Activated naive CD8-positive, alpha-beta T cell treated with anti-CD3 and anti-CD28 coated beads, Interleukin-2, amount 50 U/mL, for 24 hours (primary cell): ENCODE measurements at places on chromosomes 16 and 17.

DNA sequence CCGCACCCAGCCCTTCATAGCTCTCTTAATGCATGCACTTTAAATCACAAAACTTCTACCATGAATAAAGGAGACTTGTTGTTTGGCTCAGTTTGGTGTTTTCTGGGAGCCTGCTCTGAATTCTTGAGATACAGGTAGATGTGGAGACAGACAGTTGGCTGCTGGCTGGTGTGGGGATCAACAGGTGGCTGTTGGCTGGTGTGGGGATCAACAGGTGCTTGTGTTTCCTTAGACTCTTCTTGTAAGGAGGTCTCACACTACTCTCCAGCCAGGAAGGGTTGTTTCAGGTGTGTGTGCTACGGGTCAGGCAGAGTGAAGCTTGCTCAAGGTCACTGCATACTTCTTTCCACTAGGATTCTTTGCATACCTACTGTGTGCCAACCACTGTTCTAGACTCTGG lies 265.9 kb downstream of the HS3ST4 start:
- no peak for DNase-seq

DNA sequence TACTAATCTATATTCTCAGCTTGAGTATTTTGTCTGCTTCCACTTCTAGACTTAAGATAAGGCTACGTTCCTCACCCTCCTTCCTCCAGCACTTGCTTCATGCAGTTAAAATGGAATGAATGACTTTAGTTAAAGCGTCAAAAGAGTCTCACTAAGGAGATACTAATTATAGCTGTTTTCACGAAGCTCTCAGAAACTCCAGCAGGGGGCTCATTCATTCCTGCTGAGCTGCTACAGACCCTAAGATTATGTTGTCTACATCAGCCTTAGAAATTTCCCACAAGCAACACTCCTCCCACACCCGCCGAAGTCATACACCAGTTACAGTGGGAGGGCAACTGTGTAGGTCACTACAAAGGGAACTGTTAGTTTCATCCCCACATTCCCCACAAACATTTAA lies 57.0 kb upstream of the KIFC3 start:
- peak; percentile 5 for DNase-seq

- peak; percentile 75 for DNase-seq
These were observed 587 bp downstream of the PLD6 start for GRCh38 chr17:17205368-17206123.

DNA sequence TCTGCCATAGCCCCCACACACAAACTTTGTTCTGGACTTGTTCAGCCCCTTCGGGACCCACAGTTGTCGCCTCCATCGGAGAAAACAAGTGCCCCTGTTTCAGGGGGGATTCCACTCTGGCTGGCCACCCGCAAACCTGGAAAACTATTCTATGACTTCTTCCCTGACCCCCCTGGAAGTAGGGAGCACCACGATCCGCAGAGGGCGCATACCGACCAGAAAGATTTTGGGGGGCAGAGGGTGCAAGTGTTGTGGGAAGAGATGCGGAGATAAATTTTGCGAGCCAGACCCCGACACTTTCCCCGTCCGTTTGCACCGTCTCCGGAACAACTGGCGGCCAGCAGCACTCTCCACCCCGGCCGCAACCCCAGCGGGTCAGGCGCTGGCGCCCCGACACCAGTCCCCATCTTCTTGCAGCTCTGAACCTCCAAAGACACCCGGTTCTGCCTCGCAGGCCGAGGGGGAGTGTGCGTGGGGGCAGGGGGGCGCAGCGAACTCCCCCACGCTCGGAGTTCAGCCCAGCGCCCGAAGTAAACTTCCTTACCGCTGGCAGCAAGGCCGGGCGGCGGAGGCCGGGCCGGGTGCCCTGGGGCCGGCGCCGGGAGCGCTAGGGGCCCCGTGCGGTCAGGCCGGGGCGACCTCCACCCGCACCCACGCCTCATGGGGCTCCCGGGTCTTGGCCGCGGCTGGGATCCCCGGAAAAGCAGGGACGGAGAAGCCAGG lies 744 bp downstream of the SALL1 start:
- no peak for DNase-seq

DNA sequence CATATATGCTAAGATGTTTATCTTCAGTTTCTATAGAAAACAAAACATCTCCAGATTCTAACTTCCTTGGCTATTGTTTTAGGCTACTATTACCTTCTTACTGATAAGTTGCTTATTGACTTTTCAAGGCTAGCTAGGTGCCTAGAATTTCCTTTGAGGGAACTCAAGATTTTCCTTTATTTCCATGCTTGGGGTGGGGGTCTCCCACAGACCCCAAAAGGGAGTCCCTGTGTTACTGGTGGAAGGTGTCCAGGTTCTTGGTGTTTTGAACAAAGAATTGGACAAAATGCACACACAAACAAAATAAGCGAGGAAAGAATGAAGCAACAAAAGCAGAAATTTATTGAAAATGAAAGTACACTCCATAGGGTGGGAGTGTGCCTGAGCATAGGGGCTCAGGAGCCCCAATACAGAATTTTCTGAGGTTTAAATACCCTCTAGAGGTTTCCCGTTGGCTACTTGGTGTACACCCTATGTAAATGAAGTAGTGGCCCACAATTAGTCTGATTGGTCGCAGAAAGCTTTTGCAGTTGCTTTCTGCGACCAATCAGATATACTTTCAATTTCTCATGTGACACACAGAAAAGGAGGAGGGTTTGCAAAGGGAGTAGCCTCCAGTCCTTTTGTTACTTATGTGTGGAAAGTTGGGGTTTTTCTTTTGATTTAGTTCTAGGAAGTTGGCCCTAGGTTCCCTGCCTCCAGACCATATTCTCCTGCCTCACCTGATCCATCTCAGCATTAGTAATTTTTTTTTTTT lies 67.5 kb downstream of the MARF1 start:
- DNase-seq, result no peak

GRCh38 chr16:8946544-8946943 lies 17.2 kb downstream of the USP7 start:
- DNase-seq, result no peak

DNA sequence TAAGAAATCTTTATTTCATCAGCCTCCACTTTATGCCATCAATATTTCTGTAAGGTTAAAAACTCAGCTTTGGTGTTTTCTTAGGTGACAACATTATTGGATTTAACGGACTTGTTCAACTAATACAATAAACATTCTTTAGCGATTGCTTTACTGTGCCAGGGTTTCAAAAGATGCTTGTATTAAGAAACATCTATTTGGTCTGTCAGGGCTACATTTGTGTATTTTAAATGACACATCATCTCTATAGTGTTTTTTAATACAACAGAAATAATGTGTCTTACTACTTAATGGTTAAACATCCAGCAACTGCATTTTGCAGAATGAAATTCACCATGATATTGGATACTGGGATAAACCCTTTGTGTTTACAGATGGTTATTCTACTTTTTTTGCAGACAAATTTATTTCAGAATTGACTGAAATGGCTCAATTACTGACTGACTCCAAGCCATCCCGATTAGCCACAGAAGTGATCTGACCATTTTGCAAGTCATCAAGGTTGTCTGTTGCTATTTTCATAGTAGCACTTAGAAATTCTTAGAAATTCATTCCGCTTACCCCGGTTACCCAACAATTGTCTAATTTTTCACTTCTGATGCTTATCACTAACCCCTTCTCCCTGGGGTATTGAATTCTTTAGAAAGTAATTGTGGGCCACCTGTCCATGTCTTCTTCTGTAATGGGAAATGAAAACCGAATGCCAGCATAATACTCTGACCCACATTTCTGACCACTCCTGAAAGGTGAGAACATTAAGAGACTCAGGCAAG lies 63.7 kb downstream of the HS3ST3A1 start:
- DNase-seq, result no peak

GRCh38 chr16:27394516-27394915 lies 7.5 kb upstream of the IL21R start:
- DNase-seq, result no peak
